ENCODE measurements at places on chromosomes 16 and 17.

DNA sequence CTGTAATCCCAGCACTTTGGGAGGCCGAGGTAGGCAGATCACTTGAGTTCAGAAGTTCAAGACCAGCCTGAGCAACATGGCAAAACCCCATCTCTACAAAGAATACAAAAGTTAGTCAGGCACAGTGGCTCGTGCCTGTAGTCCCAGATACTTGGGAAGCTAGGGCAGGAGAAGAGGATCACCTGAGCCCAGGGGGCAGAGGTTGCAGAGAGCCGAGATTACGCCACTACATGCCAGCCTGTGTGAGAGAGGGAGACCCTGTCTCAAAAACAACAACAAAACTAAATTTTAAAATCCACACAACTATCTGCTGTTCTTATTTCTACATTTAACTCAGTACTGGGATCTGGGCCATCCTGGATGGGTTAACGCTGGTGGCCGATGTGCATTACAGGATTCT lies 41.2 kb upstream of the ARL6IP1 start:
- no peak for DNase-seq

GRCh38 chr17:53475002-53475401 lies 347.7 kb upstream of the KIF2B start:
- no peak for DNase-seq

DNA sequence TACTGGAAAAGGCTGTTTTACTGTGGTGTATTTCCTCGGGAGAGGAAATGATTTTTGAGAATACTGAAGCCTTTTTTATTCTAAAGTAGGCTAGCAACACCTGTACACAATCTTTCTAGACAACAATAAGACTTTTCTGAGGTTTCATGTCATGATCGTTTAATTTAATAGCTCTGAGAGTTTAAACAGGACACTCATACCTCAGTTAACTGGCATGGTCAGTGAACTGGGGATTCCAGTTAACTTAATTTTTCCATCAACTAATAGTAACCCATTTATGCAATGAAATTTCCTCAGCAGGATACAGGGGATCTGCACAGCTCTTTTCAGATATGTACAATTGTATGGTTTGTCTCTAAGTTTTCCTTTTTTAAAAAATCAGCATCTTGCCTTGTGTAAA lies 262.6 kb downstream of the NTN1 start:
- DNase-seq, result no peak

DNA sequence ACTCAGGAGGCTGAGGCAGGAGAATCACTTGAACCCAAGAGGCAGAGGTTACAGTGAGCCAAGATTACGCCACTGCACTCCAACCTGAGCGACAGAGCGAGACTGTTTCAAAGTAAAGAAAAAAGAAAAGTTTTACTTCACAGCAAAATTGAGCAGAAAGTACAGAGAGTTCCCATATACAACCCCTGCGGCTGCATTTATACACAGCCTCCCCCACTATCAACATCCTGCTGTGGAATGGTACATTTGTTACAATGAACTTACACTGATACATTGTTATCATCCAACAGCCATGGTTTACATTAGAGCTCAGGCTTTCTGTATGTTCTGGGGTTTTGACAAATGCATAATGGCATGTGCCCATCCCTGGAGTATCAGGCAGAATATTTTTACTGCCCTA lies 2.6 kb upstream of the MTHFSD start:
- DNase-seq, result no peak
